ENCODE measurements at places on chromosomes 4 and X.

DNA sequence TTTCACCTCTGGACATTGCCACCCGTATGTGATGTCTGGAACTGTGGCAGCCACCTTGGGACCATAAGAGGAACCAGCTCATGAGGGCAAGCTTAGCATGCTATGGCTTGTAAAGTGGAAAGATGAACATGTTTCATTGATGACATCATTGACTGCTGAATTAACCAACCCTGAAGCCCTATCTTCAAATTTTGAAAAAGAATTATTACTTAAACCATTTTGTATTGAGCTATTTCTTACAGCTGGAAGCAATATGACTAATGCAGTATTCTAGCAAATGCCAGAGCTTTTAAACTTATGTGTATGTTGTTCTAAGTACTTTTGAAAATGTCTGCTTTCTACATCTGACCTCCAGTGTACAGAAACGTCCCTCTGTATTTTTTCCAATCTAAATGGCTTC lies 18.1 kb downstream of the GUCY2F start:
- no peak for DNase-seq

DNA sequence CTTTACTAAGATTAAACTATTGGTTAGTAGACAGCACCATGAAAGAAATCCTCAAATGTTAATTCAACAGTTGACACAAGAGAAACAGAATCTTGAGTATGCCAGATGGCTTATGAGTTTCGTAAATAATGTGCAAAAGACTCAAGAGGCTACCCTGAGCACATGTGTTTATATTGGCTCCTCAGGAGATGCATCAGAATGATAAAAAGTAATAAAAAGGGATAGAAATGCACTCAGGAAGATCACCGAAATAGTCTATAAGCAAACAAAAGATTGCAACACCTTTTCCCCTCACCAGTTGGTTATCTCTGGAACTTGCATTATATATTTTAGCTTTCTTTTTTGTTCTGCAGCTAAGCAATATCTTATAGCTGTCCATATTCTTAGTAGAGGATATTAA lies 84.4 kb downstream of the SCFD2 start:
- DNase-seq = no peak

- no peak for DNase-seq
Observed at GRCh38 chrX:103699243-103699642, 11.5 kb upstream of the TMEM31 start.

DNA sequence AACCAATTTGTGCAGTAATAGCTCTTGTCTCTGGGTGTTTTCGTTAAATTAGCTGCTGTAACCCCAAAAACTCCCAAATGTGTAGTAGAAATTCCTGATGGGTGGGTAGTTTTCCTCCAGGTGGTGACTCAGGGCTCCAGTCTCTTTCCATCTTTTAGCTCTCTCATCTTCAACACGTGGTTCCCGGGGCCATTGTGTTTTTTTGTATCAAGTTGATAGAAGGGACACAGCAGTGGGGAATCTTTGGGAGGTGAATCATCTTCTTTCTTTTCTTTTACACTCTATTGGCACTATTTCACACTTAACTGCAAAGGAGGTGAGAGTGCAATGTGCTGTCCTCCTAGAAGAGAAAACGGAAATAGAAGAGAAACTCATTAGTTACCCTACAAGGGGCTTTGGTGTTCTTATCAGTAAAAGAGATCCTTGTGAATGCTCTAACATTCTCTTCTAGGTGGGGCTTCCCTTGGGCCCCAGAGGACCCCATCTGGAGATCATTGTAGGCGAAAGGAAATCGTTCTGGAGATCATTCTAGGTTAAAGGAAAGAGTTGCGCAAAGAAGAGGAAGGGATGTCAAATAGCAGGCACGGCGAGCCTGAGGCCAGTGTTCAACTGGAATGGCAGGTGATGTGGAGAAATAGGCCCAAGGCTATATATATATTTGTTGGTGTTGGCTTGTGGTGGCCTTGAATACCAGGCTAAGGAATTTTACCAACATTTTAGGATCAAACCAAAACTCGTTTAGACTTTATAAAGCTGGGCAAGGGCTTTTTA lies 68.2 kb upstream of the ACSL1 start:
- DNase-seq = no peak

- no peak for DNase-seq
Observed at GRCh38 chr4:114393295-114394038, 205.1 kb upstream of the UGT8 start.

DNA sequence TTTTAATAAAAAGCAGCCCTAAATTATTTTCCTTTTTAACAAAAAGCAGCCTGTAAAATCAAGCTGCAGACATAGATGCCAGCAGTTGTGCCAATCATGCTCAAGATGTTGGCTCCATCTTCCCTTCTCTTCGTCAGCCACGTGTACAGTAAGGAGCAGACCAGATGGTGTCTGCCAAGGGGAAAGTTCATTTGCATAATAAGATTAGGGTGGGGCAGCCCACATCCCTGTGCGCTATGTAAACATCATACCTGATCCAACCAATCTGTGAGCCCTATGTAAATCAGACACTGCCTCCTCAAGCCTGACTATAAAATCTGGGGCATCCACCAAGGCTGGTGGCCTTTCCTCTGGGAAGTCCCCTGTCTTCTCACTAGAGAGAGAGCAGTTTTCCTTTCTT lies 23.1 kb upstream of the C1GALT1C1 start:
- no peak for DNase-seq

DNA sequence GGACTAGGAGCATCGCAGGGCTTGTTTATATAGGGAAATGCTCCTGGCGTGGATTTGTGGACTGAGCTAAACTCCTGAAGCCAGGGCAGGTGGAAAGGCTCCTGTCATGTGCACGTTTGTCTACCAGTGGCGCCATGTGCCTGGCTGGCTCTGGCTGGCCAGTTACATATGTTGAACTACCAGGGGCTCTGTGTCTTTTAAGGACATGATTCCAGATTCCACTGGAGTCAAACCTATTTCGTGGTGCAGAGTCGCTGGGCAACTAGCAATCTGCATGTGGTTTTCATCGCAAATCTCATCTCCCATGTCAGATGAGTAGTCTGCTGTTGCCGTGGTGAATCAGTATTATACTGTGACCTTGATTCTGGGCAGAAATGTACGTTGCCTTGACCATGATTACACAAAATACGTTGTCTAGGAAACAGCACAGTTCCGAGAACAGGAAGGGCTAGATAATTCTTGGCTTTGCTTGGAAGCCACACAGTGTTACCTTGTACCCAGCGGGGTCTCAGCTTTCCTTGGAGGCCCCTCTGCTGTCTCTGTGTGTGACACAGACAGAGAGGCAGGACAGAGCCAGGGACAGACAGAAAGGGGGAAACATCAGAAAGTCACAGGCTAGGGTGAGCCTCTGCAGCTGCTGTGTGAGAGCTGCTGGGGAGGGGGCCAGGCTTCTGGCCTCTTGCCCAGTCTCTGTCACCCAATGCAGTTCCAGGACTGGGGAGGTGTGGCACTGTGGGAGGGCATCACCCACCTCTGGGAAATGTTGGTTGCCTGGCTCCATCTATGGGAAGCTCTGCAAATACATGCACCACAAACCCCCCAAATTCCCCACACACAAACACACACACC lies 19.2 kb downstream of the PNMA6E start:
- peak; percentile 52 for DNase-seq

- no peak for DNase-seq
Observed at GRCh38 chrX:132819711-132820264, 138.6 kb downstream of the HS6ST2 start.

DNA sequence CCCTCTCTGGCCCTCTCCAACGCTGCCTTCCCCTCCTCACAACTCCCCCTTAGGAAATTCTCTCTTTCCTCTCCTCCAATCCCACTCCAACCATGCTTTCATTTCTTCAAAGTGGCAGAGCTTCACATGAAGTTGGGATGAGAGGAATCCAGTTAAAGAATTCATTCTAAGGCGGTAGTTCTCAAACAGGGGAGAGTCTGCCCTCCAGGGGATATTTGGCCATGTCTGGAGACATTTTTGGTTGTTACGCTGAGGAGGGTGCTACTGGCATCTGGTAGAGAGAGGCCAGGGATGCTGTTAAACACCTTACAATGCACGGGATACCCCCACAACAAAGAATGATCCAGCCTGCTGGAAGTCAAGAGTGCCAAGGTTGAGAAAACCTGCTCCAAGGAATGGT lies 40.5 kb upstream of the PHKA2 start:
- no peak for DNase-seq

GRCh38 chr4:147090486-147090885 lies 144.8 kb upstream of the TTC29 start:
- DNase-seq = no peak

GRCh38 chr4:163284304-163284703 lies 48.1 kb downstream of the NPY1R start:
- DNase-seq = no peak

DNA sequence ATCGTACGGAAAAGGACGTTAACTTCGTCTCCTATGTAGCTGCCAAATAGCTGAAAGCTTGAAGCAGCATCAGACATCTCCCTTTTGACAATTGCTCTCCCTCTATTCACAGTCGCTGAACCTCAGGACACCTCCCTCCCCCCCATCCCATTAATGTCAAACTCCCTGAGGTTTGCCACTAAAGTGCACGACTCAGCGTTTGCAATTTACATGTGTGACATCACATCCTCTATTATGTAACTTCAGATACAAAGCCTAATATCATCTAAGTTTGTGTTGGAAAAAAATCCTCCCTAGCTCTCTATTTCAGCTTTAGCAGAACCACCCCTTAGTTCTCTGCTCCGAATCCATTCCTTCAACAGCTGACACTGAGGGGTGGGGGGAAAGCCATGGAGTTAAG lies 5.5 kb upstream of the NR3C2 start:
- DNase-seq = no peak

GRCh38 chrX:83422836-83423235 lies 85.3 kb upstream of the POU3F4 start:
- no peak for DNase-seq

DNA sequence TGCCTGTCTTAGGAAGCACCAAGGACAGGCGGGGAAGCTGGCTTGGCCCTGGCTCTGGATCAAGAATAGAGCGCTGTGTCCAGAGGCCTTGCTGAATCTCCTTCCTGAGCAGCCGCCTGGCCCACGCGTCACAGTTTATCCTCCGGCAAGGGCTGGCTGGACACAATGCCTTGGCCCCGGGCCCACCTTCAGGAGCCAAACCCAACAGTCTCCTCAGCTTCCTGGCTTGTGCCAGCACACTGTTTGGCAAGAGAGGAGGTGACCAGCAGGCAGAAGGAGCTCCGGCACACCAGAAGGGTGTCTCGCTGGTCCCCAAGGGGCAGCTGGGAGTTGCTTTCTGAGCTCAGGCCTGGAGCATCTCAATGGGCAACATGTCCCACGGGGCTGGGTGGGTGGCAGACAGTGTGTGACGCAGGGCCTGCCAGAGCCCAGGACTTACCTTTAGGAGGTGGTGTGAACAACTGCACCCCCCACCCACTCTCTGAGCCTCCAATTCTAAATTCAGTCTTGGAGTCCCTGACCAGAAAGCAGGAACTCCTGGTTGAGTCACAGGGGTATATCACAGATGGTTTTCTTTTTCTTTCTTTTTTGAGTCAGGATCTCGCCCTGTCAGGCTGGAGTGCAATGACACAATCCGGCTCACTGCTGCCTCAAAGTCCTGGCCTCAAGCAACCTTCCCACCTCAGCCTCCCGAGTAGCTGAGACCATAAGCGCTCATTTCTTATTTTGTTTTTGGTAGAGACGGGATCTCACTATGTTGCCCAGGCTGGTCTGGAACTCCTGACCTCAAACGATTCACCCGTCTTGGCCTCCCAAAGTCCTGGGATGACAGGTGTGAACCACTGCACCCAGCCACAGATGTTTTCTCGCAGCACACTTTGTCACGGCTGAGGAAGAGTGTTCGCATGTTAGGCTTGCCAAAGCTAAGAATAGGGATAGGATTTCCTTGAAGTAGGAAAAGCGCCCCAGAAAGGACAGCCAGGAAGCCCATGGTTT lies 361.2 kb downstream of the BCOR start:
- no peak for DNase-seq

- no peak for DNase-seq
Observed at GRCh38 chrX:69107231-69107739, 58.0 kb downstream of the PJA1 start.

GRCh38 chr4:178917756-178918155 lies 1475.5 kb upstream of the AGA start:
- DNase-seq = no peak

GRCh38 chrX:148530464-148531077 lies 30.2 kb downstream of the AFF2 start:
- no peak for DNase-seq

GRCh38 chrX:2867206-2867605 lies 38.5 kb downstream of the GYG2 start:
- DNase-seq = no peak

GRCh38 chr4:156568041-156568440 lies 403.6 kb downstream of the PDGFC start:
- DNase-seq = no peak

DNA sequence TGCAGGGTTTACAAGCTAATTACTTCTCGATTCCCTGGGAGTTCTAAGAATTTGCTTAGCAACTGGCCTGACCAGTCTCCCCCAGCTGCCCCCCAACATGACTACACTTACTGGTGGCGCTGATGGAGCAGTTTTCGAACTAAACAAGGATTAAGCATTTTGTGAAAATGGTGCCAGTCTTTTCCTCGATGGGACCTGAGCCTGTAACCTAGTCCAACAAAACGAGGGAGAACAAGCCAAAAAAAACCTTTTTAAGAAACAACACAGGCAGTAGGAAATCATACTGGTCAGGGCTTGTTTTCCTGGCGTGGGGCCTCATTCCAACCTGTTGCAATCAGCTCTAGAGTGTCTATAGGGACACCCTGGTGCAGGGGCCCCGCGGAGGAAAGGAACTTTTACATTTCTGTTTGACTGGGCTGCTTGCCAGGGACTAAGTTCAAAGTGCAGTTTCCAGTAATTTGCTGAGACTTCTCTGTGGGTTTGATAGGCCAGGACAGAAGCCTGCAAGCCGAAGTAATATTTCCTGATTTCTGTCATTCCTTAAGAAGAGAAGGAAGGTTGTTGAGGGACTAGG lies 158.7 kb downstream of the SPRY1 start:
- DNase-seq = no peak

GRCh38 chr4:3371033-3372001 lies 70.5 kb upstream of the HGFAC start:
- no peak for DNase-seq

- no peak for DNase-seq
Observed at GRCh38 chr4:168383510-168383909, 65.0 kb upstream of the DDX60 start.

DNA sequence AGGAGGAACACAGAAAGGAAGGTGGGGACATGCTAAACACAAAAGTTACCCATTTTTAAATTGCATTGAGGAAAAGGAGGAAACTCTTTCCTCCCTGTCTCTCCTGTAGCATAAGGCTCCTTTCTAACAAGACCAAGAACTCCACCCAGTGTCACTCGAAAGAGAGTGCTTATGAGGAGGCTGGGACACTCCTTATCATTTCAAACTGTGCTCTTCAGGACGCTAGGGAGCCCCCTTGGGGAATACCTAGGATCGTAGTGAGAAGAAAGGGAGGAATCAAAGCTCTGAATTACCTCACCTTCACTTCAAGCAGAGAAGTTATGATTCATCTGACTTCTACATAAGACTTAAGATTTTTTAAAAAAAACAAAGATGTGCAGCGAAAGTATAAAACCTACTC lies 65.5 kb downstream of the F9 start:
- no peak for DNase-seq

- no peak for DNase-seq
Observed at GRCh38 chrX:19361701-19362100, 18.0 kb downstream of the PDHA1 start.
